ENCODE measurements at places on chromosomes 2 and 18. TPM values are rescaled to one million over a fixed set of nuclear protein-coding genes. Genes with fewer than 3 reads are reported as not detected.

Gene C2orf66
- polyA plus RNA-seq, result 1.2 TPM

Gene TMEM150A
- 35.1 TPM for polyA plus RNA-seq

Gene RNPEPL1
- 36.9 TPM for polyA plus RNA-seq

Gene ICOS
- polyA plus RNA-seq, result not detected

GRCh38 chr2:11870064-11870463, 123.6 kb downstream of the LPIN1 start:
- no peak for DNase-seq

DNA sequence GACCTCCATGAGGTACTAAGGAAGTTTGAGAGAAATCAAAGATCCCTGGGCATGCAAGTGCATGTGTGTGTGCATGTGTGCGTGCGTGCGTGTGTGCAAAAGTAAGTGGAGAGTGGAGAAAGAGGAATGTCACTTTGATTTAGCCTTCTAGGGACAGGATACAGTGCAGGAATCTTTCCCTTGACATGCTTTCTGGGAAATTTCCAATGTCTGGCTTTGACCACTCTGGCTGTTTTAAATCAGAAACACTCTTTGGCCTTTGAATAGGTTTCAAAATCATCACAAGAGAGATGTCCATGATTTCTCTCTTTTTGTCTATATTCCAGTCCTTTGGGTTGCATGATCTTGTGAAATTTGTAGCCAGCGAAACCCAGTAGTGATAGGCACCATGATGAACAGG, 162.0 kb downstream of the ALK start:
- DNase-seq, result no peak

DNA sequence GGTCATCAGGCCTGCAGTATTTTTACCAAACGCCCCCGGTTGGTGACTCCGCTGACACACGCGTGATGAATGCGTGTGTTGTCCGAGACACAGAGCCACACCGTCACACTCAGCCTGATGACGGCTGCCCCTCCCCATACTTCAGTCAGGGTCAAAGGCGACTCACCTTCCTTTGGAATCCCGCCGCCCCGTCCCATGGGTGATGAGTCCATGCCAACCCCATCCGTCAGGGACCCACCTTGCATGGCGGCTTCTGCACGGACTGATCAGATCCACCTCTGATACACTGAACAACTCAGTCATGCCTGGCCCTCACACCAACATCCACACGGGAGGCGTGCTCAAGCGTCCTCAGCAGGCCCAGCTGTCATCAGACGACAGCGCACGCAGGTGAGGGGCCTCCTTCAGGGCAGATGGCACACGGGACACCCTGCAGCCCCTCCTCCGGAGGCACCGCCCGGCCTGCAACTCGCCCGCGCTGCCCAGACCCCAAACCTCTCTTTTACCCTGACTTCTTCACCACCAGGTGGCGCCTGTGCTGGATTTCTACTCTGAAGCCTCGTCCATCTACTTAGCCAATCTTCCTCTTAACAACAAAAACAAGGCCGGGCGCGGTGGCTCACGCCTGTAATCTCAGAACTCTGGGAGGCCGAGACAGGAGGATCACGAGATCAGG, 89.2 kb downstream of the ZNF516 start:
- no peak for DNase-seq

DNA sequence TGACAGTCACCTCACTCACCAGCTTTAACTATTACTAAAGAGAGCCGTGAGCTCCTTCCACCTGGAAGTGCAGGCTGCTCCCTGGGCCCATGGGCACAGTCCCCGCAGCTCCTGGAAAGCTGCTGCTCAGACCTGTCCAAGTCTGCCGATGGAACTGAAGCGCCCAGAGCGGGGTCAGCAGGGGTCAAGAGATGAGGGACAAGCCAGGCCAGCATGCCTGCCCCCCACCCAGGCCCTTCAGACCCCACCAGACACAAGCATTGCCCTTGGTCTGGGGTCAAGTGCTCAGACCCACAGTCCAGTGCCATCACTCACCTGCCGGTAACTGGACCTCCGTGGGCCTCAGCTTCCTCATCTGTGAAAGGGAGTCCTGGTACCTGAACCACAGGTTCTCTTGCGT, 59.9 kb downstream of the BIN1 start:
- DNase-seq, result no peak

DNA sequence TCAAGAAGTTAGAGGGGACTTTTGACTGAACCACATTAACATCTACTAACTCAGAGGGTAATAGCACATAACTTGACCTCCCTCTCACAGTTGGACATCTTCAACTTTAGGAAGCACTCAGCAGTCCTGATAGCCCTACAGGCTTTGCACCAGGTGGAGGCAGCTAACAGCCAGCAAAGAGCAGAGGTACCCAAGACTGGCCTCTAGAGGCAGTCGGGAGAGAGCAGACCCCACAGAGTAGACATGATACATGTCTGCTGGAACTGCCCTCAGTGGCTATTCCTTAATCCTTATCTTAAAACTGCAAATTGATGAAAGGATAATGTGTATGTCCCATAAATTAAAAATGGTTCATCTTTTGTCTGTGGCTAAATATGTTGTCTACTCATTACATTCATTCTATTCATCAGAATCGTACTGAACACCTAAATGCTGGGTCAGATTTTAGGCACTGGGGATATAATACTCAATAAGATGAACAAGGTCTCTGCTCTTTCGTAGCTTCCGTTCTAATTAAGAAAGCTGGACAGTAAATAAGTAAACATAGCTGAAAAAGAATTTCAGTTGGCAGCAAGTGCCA, 49.8 kb downstream of the CAB39 start:
- no peak for DNase-seq

- no peak for DNase-seq
Observed at GRCh38 chr2:152658221-152658620, 59.0 kb downstream of the PRPF40A start.

DNA sequence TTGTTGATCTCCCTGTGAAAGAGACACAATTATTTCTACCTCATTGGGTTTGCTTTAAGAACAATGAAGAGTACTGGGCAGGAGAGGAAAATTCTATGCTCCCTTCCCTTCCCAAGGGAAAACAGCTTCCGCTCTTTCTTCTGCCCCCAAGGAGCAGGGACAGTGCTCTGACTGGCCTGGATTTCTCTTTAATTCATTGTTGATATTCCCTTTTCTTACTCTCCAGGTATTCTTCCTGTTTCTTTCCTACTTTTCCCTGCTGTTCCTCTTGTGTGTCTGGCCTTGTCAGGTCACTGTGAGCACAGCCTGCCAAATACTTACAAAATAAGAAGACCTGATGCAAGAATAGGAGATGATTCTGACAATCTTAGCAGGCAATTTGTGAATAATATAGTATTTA, 49.6 kb upstream of the SPAG16 start:
- DNase-seq, result no peak

DNA sequence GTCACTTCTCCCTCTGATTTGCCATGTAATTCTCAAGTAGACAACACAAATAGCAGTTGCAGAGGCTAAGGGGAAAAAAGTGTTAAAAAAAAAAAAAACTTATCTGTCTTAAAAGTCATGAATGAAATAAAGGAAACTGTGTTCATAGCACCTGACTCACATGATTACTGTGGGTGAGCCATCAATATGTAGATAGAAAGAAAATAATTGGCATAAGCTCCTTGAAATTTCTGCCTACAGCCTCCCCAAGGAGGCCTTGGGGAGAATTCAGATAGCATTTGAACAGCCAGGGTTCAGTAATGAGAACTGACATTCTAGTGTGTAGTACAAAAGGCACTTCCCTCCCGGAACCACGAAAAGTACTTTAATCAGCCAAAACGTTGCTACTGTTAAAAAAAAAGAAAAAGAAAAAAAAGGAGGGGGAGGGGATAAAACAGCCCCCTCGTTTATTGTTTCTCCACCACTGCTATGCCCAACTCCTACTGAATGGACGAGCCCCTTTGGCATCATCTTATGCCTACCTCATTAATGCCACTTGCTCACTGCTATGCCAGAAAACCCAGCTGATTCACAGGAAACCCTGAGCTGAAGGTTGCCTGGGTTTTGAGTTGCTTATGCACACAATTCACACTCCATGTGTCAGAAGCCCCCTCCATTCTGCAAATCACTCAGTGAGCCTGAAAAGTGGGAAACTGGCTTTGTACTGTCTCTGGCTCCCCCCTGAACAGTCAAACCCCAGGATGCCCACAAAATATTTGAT, 65.5 kb upstream of the KLF7 start:
- no peak for DNase-seq

DNA sequence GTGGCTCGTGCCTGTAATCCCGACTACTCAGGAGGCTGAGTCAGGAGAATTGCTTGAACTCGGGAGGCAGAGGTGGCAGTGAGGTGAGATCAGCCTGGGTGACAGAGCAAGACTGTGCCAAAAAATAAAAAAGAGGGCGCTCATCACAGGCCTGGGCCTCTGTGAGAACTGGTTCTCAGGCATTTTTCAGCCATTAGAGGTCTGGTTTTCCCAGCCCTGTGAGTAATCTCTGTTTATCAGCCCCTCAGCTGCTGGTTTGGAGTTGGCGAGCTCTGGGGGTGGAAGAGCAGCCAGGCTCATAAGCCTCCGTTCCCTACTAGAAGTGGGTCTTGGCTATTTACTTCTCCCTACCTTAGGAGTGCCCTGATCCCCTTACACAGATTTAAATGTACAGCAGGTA, 53.1 kb downstream of the CHRNA1 start:
- DNase-seq, result no peak

- no peak for DNase-seq
Observed at GRCh38 chr2:228688007-228688645, 506.6 kb upstream of the SPHKAP start.

Measured in left renal cortex interstitium (tissue), 4 donors.